ENCODE measurements at places on chromosomes 5 and 9.
A peak's percentile ranks its signal among the peaks of the same experiment; 100 is the strongest.

- DNase-seq, result no peak
Measured at GRCh38 chr5:138625134-138625533, 49.9 kb upstream of the HSPA9 start.

- DNase-seq, result no peak
Measured at GRCh38 chr5:119752921-119753886, 123.8 kb downstream of the FAM170A start.

- DNase-seq, result no peak
Measured at GRCh38 chr9:42388846-42389245, 205.4 kb downstream of the SPATA31A6 start.

GRCh38 chr5:74314906-74315305 is 325.6 kb downstream of the ENC1 start:
- DNase-seq, result no peak

DNA sequence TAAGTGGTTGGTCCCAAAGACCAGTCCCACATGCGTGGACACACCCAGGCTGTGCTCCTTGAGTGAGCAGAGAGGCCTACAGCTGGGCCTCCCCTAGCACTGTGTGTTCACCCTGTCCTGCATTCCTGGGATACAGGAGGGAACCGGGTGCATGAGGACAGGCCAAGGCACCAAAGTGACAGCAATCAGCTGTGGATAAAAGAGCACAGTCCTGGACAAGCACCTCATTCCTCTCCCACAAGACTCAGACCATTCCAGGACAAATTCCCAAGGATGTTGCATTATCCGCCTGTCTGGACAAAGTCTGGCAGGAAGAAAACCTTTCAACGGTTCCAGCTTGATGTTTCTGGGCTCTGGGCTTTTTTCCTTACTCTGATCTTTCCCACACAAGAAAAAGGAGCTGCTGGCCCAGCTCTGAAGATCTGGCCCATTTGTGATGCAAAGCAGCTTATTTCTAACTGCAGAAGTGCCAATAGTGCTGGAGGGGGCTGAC is 273.2 kb downstream of the ENC1 start:
- no peak for DNase-seq

GRCh38 chr5:141558150-141558549 is 60.6 kb downstream of the DIAPH1 start:
- peak; percentile 59 for DNase-seq

GRCh38 chr9:105700668-105701067 is 6.3 kb downstream of the TMEM38B start:
- DNase-seq, result no peak

GRCh38 chr5:15525703-15526275 is 25.8 kb downstream of the FBXL7 start:
- DNase-seq, result peak; percentile 71

- peak; percentile 93 for DNase-seq
Measured at GRCh38 chr5:72692651-72693442, 123.6 kb upstream of the TNPO1 start.

Data from amniotic epithelial cell (primary cell).